ENCODE measurements at places on chromosomes 16 and 17.

DNA sequence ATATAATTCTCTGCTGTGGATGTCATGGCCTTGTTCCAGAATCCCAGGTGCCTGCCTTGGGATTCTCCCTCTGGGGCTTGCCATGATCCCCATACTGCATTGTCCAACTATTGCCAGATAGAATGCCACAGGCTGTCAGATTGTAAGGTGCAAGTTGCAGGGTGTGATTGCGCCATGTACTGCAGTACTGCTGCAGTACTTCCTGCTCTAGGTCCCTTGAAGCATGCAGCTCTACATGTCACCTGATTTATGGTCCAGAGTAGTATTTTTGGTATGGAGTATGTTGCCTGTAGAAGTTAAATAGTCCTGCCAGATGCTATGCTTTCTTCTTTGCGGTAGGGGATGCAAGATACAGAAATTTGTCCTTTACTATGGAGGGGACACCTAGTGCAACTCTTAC lies 7.0 kb upstream of the SLFN5 start:
- no peak for DNase-seq

GRCh38 chr16:70151391-70151790 lies 22.2 kb upstream of the CLEC18C start:
- peak; percentile 25 for DNase-seq

DNA sequence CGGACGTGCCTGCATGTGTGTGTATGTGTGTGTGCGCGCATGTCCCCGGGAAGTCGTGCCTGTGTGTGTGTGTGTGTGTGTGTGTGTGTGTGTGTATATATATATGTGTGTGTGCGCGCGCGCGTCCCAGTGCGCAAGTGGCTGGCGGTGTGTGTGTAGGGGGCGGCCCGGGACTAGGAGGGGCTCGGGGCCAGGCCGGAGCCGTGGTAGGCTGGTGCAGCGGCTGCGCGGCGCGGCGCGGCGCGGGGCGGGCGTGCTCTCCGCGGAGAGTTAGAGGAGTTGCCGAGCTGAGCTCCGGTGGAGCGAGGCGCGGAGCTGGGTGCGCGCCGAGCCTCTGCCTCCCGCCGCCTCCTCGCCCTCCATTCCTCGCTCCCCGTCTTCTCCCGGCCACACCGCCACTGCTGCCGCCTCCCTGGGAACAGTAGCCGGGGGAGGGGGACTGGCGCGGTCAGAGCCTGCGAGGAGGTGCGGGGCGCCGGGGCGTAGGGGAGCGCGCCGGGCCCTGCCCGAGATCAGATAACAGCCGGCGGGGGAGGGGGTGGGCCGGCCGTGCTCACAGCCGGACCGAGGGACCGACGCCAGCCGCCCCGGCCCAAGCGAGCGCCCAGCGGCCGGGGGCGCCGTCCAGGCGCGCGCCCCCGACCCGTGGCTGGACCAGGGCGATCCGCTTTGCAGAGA lies at the start of gene KCNJ12:
TSS of gene KCNJ12 (plus strand) at position 277 of the 678 bp plus-strand sequence. CDS start 38,986 bp downstream, outside the sequence.
- peak; percentile 61 for DNase-seq

DNA sequence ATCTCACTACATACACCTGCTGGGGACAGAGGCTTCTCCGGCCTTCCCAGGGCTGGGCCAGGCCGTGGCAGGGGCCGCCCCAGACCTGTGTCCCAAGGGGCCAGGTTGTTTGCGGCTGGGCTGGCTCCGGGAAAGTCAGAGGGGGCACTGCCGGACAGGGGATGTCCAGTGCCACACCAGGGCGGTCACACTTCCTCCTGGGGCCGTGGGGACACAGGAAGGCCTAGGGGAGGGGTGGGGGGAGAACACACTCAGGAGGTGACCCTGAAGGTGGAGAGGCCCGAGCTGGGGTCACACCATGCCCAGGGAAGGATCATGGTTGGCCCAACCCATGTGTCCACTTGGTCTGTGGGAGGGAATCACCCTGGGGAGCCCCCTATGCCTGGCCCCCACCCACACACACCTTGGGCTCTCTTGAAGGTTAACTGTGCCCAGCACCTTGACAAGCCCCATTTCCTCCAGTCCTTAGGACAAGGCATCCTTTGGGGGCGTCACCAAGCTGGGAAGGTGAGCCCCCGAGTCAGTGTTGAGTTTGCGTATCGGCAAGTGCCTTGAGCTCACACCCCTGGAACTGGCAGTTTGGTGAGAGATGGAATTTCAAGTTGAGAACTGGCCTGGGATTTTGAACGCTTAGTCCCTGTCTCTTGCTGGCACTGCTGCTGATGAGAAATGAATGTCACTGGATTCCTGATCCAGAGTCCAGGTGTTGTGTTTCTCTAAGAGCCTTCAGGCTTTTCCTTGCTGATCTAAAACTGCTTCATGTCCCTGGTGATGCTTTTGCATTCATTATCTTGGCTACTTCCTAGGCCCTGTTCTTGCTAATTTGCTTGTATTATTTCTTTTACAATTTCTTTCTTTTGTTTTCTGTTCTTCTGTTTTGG lies 7.7 kb upstream of the ACTG1 start:
- no peak for DNase-seq

GRCh38 chr16:3143598-3144320 lies 8.9 kb downstream of the ZNF213 start:
- DNase-seq = no peak

DNA sequence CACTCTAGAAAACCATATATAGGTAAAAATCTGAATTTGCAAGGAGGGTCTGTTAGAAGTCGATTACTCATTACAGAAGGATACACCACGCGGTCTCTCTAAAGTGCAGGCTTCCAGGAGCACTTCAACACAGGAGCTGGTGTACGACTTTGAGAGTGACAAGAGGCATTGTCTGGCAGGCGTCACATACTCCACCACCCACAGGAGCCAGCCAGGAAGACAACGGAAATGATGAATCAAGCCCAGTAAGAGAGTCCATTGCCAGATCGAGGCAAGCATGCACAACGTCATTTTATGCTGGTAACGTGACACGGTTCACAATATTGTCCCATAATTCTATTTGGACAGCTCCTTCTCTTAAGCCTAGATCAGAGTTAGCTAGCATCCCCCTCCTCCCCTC lies 15.0 kb upstream of the CACNG4 start:
- no peak for DNase-seq

DNA sequence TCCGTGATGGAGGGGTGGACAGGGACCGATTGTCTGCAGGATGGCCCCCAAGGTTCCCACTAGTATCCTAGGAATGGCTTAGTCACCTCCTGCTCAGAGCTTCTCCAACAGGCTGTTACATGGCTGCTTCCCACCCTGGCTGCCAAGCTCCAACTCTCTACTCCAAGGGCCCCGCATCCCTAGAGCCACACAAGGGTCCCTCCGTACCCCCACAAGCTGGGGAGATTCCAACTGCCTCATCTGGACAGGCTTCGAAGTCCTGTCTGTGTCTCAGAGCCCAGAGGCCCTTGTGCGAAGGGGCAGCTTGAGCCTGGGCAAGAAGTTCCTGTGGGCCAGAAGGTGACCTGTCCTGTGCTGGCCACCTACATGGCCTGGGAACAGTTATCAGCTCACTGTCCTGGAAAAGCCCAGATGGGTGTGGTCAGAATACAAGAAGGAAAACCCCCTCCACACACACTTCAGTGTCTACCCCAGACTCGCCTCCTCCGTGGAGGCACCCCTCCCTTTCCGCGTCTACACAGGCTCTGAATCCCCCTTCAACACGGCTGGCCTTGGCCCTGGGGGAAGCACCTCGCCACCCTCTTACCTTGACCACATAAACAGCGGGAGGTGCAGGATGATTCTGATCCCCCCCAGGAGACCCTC lies 586 bp downstream of the MEAK7 start:
- DNase-seq = no peak

GRCh38 chr17:32357615-32358014 lies 7.7 kb downstream of the ZNF207 start:
- no peak for DNase-seq

DNA sequence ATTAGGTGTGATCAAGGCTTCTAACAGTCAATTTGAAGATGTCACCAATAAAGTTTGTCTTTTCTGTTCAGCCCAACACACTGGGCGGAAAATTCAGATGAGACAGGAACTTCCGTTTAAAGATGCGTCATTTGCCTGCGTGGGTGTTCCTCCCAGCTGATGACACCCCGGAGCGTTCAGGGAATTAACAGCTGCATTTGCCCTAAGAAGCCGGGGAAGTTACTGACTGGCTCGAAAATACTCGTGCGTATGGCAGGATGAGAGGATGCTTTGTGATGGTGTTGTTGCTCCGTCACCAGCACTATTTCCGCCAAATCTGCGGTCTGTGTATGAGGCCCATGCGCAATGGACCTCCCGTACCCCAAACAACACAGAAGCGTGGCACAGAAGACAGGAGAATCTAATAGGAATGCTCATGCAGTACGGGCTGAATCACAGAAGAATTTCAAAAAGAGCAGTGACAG lies 11.9 kb upstream of the PVALEF start:
- no peak for DNase-seq

GRCh38 chr16:16915771-16916170 lies 536.8 kb downstream of the NPIPA7 start:
- no peak for DNase-seq

- DNase-seq = no peak
Observed at GRCh38 chr17:67082107-67082506, 37.8 kb downstream of the CACNG1 start.

DNA sequence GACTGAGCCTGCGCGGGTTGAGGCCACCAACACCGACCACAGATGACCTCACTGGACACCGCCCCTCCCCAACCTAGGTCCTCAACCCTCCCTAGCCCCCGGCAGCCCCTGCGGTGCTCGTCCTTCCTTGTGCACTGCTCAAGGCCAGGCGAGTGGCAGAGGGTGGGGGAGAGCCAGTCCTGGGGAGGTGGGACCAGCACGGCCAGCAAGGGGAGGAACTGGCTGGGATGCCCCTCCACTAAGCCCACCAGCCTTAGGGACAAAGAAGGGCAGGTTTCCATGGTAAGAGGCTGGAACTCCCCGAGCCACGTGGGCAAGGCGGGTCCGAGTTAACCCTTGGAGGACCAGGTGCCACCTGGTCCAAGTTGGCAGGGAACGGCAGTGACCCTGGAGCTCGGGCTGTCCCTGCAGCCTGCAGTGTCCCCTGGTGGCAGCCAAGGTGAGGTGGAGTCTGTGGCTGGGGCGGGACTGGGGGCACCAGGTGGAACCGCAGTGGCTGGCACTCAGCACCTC lies 9.2 kb downstream of the FSCN2 start:
- peak; percentile 89 for DNase-seq

- no peak for DNase-seq
Observed at GRCh38 chr16:30766933-30767284, 4.8 kb downstream of the RNF40 start.

- no peak for DNase-seq
Observed at GRCh38 chr17:79113699-79114457, 39.3 kb downstream of the ENGASE start.

DNA sequence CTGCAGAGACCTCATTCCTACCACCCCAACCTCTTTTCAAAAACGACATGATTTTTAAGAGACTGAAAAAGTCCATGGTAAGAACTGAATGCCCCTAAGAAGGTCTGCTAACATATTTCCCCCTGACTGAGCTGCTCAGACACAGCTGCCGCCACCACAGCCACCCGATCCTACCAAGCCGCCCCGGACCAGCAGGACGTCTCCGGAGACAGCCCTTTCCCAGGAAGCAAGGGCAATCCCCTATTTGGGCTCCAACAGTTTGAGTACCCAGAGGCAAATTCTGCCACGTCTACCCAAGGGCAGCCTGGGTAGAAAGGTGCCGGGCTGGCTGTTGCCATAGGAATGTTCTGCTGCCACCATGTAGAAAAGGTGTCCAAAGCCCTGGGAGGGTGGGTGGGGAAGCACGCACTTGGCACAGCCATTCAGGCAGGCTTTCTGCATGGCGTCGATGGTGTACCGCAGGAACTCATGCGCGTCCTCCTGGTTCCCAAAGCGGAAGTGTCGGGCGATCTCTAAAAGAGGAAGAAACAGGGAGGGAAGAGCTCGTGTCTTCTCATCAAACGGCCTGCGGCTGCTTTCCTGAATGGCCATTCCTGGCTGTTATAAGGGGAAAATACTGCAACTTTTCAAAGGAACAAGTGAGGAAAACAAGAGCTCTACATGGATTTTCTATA lies 13.6 kb downstream of the USP36 start:
- peak; percentile 30 for DNase-seq

DNA sequence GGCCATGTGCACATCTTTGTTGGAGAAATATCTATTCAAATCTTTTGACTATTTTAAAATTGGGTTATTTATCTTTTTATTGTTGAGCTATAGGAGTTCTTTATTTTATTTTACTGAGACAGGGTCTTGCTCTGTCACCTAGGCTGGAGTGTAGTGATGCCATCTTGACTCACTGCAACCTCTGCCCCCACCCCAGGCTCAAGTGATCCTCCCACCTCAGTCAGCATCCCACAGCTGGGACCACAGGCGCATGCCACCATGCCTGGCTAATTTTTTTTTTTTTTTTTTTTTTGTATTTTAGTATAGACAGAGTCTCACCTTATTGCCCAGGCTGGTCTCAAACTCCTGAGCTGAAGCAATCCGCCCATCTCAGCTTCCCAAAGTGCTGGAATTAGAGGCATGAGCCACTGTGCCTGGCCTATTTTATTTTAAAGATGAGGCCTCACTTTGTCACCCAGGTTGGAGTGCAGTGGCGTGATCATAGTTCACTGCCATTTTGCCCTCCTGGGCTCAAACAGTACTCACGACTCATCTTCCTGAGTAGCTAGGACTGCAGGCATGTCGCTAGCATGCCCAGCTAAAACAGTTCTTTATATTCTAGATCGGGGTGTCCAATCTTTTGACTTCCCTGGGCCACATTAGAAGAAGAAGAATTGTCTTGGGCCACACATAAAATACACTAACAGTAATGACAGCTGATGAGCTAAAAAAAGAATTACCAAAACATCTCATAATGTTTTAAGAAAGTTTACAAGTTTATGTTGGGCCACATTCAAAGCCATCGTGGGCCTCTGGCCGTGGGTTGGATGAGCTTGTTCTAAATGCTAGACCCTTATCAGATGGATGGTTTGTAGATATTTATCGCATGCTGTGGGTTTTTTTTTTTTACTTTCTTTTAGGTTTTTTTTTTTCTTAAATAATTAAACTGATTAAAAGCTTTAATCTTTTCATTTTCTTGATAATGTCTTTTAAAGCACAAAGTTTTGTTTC lies 13.7 kb downstream of the TENT4B start:
- DNase-seq = no peak

DNA sequence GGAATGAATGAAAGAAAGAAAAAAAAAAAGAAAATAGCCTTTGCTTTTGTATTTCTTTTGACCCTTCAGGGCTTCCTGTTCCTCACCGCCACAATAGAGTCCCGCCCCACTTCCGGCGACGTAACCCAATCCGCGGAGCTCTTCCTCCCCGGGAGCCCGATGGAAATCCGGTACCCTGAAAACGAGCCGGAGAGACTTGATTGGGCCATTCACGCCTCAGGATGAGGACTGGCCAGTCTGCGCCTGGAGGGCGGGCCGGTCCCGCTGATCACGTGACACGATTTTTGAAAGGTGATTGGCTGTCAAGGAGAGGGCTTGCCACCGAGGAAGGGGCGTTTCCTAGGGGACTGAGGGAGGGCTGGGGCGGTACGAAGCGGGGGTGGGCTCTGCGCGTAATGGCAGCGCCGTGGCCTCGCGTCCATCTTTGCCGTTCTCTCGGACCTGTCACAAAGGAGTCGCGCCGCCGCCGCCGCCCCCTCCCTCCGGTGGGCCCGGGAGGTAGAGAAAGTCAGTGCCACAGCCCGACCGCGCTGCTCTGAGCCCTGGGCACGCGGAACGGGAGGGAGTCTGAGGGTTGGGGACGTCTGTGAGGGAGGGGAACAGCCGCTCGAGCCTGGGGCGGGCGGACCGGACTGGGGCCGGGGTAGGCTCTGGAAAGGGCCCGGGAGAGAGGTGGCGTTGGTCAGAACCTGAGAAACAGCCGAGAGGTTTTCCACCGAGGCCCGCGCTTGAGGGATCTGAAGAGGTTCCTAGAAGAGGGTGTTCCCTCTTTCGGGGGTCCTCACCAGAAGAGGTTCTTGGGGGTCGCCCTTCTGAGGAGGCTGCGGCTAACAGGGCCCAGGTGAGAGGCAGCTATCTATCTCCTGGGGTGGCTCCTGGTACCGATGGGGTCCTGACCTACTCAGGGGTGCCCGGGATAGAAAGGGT lies at the start of the genes PSME3IP1 and RSPRY1:
TSS of gene PSME3IP1 (minus strand) at position 95 of the 927 bp plus-strand sequence. CDS start 12,185 bp downstream, outside the sequence.
TSS of gene RSPRY1 (plus strand) at position 385 of the 927 bp plus-strand sequence. CDS start 18,330 bp downstream, outside the sequence.
- peak; percentile 99 for DNase-seq

All from D341Med (cell line).